ENCODE measurements at places on chromosomes 1 and 21. TPM values are rescaled to one million over a fixed set of nuclear protein-coding genes. Genes with fewer than 3 reads are reported as not detected.

Gene NEXN
- 1.0 TPM for polyA plus RNA-seq

Gene LIN28A
- 0.10 TPM for polyA plus RNA-seq

Gene ZNF697
- 6.3 TPM for polyA plus RNA-seq

GRCh38 chr1:210151052-210151672 lies 81.4 kb upstream of the SERTAD4 start:
- DNase-seq = no peak

- no peak for DNase-seq
These were observed 44.7 kb downstream of the ETS2 start for GRCh38 chr21:38850277-38850951.

DNA sequence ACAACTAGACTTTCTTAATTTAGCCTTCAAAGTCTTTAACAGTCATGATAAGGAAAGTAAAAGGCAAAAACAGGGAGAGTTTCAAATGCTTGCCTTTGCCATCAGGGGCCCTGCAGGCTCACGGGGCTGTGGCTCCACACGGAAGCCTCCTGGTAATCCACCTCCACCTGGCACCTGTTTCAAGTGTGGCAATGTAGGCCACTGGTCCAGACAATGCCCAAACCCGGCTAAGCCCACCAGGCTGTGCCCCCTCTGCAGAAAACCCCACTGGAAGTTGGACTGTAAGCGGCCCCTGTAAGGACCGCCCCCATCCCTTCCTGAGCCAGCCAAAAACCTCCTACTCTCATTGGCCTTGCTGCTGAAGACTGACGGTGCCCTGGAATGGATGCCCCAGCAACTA lies 32.5 kb downstream of the VN1R5 start:
- no peak for DNase-seq

- no peak for DNase-seq
These were observed 85.6 kb upstream of the CLDN14 start for GRCh38 chr21:36565540-36565939.

DNA sequence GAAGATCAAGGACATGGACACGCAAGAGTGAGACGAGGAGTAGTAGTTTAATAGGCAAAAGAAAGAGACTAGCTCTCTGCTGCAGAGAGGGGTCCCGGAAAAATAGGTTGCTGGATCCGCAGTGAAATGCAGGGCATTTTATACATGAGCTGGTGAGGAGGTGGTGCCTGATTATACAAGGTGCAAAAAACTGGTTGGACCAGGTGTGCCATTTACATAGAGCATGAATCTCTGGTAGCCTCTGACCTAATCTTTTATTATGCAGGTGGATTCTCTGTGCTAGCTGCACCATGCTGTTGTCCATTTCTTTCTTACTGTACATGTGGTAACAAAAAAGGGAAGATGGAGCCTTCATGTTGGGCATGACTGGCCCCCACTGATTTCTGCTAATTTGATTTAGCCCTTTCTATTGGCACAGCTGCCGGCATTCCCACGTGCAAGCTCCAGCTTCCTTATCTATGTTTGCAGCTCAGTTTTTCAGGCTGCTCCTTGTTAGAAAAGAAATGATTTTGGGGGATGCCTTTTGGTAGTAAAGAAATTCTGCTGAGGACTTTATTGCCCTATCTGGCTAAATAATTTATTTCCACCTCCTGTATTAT lies 548.1 kb downstream of the BRINP3 start:
- no peak for DNase-seq

- DNase-seq = no peak
These were observed 74.9 kb downstream of the ADCY10 start for GRCh38 chr1:167839009-167839408.

Data from endothelial cell of umbilical vein (primary cell).